Fibroblast of skin of right quadriceps (primary cell): ENCODE measurements at places on chromosomes 7 and 10.

DNA sequence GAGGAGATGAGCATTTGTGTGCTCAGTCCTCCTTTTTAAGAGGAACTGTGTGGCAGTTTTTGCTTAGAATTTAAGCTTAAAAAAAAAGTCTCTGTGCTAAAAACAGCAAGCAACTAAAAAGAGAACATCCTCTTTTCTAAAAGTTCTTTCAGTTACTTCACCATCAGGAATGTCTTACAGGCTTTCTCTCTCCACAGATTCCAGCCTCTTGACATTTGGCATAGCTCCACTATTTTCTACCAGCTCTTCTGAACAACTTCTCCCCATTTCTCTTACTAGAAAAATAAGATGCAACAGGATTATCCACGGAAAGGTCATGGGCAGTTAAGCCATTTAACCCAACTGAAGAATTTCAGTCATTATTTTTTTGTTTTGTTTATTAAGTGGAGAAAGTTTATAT lies 13.2 kb downstream of the PCLO start:
- DNase-seq: peak; percentile 5

- peak; percentile 35 for DNase-seq
Measured at GRCh38 chr10:31977440-31978155, 49.0 kb upstream of the ARHGAP12 start.

- DNase-seq: no peak
Measured at GRCh38 chr7:142088022-142088714, 23.4 kb upstream of the MGAM2 start.

- DNase-seq: peak; percentile 99
Measured at GRCh38 chr7:37031571-37032257, 307.4 kb upstream of the AOAH start.

DNA sequence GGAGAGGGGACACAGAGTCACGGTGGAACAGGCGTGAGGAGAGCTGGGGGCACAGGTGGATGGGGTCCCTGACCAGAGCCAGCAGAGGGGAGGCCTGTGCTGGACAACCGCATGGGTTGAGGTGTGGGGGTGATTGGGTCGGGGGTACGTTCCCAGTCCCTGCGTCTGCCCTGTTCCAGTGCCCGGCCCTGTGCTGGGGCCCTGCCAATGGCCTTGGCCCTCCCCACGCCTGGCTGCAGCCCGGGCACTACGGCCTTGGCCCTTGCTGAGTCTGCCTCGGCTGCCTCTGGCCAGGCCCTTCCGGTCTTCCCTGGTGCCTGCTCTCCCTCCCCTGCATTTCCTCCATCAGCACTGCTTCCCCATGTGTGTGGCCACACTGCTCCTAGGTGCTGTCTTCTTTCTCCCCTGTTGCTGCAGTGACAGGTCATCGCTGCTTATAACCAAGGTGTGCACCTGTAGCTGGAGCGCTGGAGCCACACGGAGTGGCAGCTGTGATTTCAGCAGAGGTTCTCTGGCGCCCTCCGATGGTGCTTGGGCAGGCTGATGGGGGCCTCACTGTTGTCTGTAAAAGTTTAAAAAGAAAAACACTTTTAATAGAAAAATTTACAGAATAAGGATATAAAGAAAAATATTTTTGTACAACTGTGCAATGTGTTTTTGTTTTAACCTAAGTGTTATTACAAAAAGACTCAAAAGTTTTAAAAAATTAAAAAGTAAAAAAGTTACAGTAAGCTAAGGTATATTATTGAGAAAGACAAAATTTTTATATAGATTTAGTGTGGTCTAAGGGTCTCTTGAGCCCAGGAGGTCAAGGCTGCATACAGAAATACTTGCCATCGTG lies 45.2 kb upstream of the BHLHA15 start:
- DNase-seq: no peak

DNA sequence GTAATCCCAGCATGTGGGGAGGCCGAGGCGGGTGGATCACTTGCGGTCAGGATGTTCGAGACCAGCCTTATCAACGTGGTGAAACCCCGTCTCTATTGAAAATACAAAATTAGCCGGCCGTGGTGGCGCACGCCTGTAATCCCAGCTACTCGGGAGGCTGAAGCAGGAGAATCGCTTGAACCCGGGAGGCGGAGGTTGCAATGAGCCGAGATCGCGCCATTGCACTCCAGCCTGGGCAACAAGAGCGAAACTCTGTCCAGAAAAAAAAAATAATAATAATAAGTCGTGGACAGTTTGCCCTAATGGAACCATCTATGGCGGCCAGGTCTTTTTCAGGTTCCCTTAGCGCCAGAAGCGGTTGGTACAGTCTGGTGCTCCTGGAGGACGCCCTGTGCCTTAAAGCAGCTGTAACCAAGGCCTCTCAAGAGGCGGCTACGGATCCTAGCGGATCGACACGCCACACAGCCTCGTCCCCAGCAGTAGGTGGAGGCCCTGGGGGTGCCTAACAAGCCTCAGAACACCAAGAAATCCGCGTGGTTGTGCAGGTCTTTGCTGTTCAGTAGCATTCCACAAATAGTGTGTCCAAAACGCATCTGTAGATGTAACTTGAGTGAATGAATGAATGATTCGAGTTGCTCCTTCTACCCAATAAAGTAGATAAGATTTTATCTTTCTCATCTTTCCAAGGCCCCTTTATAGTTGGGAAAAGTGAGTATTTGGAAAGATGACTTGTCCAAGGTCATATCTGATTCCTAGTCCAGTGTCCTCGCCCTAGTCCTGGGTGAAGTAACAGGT lies 982 bp downstream of the PGAM1 start:
- DNase-seq: no peak

DNA sequence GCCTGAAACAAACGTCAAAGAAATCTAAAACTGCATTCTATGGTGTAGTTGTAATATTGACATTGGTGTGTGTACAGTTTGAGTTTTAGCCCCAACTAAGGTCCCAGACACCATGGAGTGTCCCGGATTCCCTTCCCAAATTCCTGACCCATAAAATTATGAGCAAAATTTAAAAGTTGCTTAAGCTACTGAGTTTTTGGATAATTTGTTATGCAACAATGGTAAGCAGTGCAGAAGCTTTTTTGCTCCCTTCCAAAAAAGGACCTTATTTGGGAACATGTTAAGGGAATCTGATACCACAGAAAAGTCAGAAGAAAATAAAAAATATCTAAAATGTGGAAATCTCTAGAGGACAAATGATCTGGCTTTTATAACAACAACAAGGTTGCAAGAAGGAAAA lies 63.3 kb upstream of the KMT2E start:
- DNase-seq: peak; percentile 22

- no peak for DNase-seq
Measured at GRCh38 chr10:118729641-118730258, 25.0 kb downstream of the CACUL1 start.

DNA sequence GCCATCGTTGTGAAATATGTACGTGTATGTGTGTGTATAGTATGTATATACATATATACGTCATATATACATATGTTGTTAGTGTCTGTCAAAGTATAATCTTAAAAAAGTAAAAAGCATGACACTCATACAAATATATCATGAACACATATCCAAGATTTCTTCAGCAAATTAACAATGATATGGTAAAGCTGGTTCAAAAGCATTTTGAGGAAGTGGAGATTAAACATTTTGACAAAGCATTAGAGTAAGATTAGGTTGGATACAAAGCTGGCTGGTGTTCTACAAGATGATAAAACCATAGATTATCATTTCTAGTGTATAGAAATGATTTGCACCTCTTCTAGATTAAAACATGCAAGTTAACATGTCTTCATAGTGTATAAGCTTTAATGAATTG lies 771 bp upstream of the NUDCD3 start:
- no peak for DNase-seq

GRCh38 chr7:22563032-22563501 lies 63.1 kb upstream of the STEAP1B start:
- no peak for DNase-seq

DNA sequence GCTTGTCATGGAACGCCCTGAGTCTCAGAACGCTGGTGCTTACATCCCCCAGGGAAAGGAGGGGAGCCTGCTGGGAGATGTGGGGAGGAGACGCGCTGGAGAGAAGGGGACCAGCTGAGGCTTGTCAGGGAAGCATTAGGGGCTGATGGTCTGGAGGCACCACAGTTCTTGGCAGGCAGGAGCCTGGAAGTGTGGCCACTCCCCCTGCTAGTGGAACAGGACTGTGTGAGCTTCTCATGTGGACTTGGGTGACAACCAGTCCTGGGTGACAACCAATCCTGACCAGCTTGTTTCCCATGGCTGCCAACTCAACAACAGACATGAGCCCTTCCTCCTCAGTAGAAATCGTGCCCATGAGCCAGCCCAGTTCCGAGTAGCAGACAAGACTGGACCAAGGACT lies 87.8 kb downstream of the SPDYE5 start:
- DNase-seq: no peak

DNA sequence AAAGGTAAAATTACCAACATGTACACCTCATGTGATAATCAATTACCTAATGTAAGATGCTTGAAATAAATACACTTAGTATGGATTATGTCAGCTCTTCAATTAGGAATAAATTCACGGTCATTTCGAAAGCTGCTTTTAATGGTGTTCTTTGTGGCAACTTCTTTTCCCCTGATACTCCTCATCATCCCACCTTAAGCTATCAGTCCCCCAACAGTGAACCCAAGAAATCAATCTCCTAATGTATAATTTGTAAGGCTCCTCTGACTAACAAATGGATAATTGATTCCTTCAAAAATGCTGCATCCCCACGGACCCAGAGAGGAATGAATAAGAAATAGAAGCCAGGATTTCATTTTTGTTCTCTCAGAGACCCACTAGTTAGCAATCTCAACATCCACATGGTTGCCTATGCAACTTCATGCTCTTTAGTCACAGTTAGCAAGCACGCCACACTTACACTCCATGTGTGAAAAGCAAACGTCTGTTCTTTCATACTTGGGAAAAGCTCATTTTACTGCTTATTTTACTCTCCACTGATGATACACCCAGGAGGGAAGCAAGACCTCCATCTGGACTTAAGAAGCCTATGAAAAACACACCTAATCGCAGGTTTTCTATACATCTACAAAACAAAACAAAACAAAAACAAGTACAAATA lies 70.1 kb downstream of the VPS41 start:
- DNase-seq: no peak

GRCh38 chr10:31602541-31603234 lies 283.7 kb downstream of the ZEB1 start:
- peak; percentile 77 for DNase-seq

- DNase-seq: no peak
Measured at GRCh38 chr7:113207441-113207840, 89.1 kb upstream of the SMIM30 start.

DNA sequence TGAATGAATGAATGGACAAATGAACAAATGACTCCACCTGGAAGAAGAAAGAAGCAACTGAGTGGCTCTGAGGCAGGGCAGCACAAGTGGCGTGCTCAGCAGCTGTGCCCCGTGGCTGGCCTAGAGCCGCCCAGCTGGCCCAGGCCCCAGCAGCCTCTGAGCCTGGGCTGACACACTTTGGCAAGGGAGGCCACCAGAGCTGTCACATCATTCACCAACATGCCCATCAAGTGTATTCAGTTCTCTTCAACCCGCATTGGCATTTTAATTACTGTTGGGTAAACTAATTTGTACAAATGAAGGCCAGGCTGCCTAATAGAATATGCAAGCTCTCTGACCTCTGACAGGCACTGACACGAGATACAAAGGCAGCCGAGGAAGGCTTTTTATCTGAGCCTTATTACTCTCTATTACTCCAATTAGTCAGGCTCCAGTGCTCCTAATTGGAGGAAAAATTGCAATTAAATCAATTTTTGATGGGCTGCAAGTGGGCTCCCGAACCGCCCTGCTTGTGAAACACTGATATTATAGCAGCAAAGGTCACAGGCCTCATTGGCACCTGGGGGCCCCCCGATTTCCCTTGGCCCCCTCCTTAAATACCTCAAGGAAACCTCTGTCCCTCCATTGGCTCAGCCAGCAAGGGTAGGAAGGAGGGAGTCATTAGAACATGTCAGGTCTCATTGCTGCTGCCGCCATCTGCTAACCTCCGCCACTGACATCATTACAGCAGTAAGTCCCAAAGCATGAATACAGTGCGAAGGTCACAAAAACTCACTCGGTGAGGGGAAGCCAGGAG lies 41.9 kb downstream of the DPCD start:
- no peak for DNase-seq

DNA sequence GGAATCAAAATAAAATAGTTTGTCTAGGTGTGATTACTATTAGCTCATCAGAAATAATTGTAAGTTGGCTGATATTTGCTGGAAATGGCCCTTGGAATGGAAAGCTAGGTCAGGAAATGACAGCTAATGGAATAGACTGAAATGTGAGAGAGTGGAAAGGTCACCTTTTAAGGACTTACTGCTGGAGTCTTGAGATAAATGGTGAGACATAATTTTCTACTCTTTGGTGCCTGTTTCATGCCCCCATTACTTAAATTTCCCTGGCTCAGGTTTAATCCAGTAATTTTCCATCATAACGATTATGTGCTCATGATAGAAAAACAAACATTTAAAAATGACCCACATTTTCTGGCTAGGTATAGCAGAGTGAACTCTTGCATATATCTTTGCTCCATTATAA lies 123.6 kb downstream of the ADAM22 start:
- no peak for DNase-seq

DNA sequence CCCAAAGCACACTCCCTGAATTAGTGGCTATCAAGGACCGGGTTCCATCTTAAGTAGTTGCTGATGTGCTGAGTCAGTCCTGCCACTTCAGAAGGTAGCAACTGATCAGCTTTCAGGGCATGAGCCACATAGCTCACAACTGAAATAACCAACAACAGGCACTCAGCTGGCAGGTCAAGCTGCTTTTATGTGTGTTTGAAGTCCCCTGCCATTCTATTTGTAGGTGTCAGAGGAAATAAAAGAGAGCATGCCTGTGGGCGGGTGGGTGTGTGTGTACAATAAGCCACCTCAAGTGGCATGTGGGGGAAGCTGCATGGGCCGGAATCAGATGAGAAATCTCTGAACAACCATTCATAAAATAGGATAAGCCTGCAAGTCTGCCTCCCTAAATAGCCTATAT lies 114.3 kb upstream of the YAE1 start:
- no peak for DNase-seq

GRCh38 chr7:130430841-130431666 lies 9.8 kb downstream of the CEP41 start:
- DNase-seq: peak; percentile 94

GRCh38 chr7:140458916-140459315 lies 20.4 kb downstream of the MKRN1 start:
- DNase-seq: no peak

DNA sequence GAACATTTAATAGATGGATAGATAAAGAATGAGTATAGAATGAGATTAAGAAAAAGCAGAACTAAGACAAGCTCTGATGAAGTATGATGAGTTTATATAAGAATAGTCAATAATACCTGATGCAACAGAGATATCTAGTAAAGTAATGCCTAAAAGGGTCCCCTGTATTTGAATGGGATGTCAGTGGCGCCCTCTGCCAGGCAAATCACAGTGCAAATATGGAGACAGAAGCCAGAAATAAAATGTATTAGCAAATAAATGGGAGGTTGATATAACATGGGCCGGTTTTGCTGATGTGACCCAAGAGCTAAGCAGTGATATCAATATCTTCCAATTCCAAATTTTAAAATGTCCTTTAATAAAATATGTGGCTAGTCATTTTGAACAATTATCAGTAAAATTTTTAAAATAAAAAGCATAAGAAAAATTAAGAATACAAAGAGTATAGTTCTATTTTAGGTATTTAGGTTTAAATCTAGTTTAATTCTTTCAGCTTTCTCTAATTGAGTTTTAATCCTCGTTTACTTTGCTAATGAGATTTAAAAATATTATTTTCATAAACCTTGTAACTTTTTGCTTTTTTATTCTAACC lies 62.6 kb downstream of the ADK start:
- peak; percentile 62 for DNase-seq
